Aorta (tissue), 5 donors: ENCODE measurements at places on chromosomes 2 and 18.

GRCh38 chr2:6730649-6731532, 134.8 kb downstream of the CMPK2 start:
- DNase-seq: no peak

DNA sequence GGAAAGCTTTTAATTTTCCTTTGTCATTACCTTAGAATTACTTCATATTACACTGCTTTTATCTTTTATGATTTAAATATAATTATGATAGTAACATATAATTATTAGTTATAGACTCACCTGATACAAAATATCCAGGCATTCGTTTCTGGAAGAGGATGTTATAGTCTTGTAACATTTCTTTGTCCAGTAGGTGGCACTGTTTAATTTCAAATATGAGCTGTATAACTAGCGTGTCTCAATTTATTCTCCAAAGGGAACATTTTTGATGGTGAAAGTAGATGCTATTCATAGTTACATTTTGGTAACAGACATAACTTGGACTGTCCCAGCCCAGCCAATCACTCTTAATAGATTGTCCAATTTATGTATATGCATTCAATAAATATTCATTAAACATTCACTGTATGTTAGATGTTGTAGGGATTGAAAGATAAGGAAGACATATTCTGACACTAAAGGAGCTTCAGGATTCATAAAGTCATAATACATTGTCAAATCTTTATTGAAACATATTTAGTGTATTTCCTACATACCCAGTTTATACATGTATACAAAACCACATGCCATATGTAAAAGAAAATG, 19.2 kb downstream of the DAW1 start:
- DNase-seq: no peak

GRCh38 chr2:101952551-101952950, 39.2 kb upstream of the IL1R2 start:
- DNase-seq: no peak

- DNase-seq: no peak
Measured at GRCh38 chr2:16661936-16662839, 3.4 kb downstream of the CYRIA start.

DNA sequence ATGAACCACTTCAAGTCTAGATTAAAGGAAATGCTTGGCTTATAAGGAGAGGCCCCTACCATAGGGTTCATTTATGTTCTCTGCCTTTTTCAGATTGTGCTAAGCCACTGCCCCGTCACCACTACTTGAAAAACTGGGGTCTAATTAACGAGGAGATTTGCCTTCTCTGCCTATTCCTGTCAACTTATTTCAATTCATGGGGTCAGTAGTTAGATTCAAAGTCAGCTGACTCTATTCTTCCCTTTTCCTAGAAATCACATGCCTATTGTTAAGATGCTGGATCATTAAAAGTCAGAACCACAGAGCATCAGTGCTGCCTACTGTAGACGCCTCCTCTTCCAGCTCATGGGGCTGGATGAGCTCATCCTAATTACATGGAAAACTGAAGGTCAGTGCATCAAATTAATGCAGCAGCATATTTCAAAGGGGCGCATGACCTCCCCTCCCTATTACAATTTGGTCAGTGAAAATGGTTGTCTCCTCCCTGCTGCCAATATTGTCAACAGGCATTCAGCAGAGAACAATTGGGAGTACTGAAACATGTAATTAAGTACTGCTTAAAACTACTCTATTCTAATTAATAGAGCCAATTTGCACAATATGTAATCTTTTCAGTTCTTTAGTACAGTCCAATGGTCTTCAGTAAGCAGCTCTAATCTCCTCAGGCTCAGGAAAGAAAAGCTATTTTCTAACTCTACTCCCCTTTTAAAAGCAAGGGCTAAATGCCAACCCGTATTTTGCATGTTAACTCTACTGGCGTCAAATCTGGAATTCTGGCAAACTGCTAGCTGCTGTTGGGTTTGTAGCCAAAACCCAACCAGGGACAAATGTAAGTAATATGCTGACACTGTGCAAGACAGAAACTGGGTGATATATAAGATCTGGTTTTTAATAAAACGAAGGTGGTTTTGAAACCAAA, 117.4 kb upstream of the ITGB6 start:
- DNase-seq: no peak

DNA sequence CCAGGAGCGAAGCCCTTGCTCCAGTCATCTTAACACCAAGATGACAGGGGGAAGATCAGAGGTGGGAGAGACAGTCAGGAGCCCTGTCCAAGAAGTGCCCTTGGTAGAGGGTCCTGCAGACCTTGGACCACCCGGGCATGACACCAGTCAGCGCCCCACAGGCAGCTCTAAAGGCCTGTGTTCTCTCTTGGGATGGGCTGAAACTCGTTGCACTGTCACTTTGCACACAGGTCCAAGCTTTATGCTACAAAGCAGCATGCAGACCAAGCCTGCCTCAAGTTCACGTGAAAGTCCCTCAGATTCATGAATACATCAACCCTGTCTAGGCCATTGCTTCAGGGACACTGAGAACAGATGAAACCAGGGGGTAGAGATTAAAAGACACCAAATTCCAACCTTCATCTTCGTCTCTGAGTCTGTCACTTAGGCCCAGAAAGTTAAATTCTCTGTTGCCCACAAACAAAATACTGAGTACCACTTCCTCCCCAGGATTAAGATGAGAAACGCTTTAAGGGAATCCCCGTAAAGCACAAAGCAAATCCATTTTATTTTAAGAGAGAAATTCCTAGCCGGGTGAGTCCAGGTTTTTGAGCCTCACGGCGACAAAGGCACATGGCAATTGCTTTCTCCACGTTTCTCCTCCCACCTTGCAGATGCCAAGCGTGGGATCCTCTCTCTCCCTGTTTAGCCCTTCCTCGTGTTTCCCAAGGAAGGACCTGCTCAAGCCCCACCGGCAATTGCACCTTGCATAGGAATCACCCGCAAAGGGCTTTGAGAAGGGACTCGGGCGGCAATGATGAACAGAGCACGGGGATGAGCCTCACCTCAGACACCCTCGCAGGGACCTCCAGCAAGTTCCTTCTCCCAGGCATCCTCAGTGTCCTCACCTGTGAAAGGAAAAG, 75.0 kb upstream of the ID2 start:
- DNase-seq: no peak

DNA sequence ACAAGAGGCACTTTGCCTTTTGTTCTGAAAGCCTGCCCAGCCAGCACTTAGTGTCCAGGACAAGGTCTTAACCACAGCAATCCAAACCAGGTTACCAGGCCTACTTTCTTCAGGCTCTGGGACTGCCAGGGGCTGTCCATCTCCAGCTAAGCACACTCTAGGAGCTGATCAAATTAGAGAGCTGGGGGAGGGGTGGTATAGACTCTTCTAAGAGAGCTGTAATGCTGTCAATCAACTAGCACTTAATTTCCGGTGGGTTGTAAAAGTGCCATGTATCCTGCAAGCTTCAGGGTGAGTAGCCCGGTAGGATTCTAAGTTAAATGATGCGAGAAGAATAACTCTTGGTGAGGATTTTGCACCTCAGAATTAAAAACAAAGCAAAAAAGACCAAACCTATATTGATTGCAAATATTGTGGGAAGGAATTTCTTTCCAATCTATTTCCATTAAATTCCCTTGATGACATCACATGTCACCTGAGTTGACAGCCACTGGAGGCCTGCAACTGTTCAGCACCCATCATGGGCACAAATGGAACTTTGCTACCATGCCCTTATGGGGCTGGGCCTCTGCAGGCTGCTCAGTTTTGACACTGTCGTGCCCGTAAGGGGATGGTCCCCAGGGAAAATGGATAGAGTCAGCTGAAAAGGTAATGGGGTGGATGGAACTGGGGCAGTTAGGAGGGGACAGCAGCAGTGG, 8.7 kb upstream of the COX7A2L start:
- no peak for DNase-seq
